ENCODE measurements at places on chromosomes 3 and 15.

- H3K36me3 ChIP-seq: no peaks in the 10 kb centered on the region
- H3K4me3 ChIP-seq: no peak overlapping the region
- H3K27ac ChIP-seq: no peak overlapping the region
- no peak for DNase-seq
- no peaks in the 10 kb centered on the region for H3K4me1 ChIP-seq
Observed at GRCh38 chr3:184488577-184488976, 73.0 kb upstream of the EPHB3 start.

DNA sequence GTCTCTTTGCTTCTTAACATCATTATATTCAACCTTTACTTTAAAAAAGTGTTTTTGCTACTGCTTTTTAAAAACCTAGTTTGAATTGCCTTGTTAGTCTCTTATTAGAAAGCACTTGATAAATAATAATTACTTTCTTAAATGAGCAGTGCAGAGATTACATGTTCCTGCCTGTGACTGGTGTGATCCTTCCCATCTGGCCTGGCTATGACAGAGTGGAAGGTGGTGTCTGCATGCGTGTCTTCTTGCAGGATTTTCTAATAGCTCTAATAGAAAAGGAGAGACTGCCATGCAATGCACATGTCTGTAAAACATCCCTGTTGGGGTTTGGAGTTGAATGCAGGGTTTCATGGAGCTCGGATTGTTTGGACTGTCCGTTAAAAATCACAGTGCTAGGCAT, 425.8 kb upstream of the TPM1 start:
- no peak overlapping the region for H3K4me3 ChIP-seq
- no peaks in the 10 kb centered on the region for H3K27me3 ChIP-seq

- no peak for DNase-seq
- H3K27ac ChIP-seq: no peak overlapping the region
- H3K36me3 ChIP-seq: no peaks in the 10 kb centered on the region
- H3K4me3 ChIP-seq: no peak overlapping the region
- no peaks in the 10 kb centered on the region for H3K4me1 ChIP-seq
- H3K27me3 ChIP-seq: no peaks in the 10 kb centered on the region
Observed at GRCh38 chr3:119723022-119723421, 20.2 kb downstream of the CFAP91 start.

GRCh38 chr3:55965776-55966175, 478.7 kb upstream of the WNT5A start:
- H3K27me3 ChIP-seq: no peaks in the 10 kb centered on the region
- H3K27ac ChIP-seq: no peak overlapping the region
- H3K4me3 ChIP-seq: no peak overlapping the region
- H3K36me3 ChIP-seq: no peaks in the 10 kb centered on the region

DNA sequence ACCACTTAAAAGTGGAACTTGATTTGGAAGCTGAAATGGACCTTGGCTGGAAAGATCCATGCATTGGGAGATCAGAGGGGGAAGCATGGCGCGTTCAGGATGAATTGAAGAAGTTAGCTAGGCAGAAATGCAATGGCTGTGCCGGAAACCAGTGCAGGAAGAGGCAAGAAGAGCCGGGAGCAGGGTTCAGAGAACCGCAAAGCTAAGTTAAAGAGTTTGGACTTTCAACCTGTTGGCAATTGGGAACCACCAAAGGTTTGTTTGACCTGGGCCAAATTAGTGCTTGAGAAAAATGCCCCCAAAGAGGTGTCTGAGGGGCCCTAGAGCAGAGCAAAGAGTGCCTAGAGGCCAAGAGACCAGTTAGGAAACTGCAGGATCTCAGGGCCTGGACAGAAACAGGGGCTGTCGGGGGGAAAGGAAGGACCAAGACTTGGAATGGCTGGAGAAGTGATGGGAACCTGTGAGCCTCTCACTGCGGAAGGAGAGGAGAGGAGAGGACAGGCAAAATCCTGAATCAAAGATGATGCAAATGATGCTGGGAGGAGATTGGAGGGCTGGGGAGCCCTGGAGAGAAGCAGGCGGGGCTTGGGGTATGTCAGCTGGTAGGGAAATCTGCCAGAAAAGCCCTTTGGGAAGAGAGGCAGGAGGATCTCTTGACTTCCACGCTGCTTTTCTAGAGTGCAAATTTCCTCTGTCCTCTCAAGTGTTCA, 49.3 kb downstream of the FAM174B start:
- no peaks in the 10 kb centered on the region for H3K27me3 ChIP-seq
- peaks cover 36% of the 10 kb centered on the region for H3K4me1 ChIP-seq
- peak overlapping the region; percentile 86 for H3K27ac ChIP-seq
- no peak overlapping the region for H3K4me3 ChIP-seq
- no peaks in the 10 kb centered on the region for H3K36me3 ChIP-seq

DNA sequence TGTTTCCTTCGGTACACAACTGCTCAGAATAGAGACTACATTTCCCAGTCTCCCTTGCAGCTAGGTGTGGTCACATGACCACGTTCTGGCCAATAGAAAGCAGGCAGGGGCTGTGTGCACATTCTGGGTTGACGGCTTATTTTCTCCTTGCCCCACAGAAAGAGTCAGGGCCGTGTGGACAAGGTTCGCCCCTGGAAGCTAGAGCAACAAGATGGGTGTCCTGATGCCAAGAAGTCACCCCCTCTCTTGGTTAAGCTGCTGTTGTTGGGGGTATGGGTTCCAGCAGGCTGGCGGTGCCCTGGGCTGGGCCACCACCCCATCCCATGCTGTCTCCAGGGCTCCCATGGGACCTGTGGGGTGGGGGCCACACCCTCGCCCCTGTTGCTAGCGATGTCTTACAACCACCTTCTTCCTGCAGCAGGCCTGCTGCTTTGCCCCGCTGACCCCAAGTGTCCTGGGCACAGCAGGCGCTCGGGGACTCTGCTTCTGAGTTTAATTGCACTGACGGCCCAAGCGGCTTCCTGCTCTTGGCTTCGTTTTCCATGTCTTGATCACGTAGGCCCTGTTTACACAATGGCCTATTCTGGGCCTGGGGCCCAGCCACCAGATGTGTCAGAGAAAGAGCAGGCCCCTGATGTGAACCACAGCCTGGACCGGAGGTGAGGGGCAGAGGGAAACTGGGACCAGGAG, 24.9 kb downstream of the ABTB1 start:
- peak overlapping the region; percentile 93 for H3K27ac ChIP-seq
- no peaks in the 10 kb centered on the region for H3K27me3 ChIP-seq
- peak; percentile 49 for DNase-seq
- no peak overlapping the region for H3K4me3 ChIP-seq

- no peak overlapping the region for H3K4me3 ChIP-seq
- H3K36me3 ChIP-seq: no peaks in the 10 kb centered on the region
- peaks cover 17% of the 10 kb centered on the region for H3K4me1 ChIP-seq
- no peak for DNase-seq
- no peaks in the 10 kb centered on the region for H3K27me3 ChIP-seq
- H3K27ac ChIP-seq: no peak overlapping the region
Observed at GRCh38 chr3:42712688-42713372, 10.2 kb upstream of the HHATL start.

DNA sequence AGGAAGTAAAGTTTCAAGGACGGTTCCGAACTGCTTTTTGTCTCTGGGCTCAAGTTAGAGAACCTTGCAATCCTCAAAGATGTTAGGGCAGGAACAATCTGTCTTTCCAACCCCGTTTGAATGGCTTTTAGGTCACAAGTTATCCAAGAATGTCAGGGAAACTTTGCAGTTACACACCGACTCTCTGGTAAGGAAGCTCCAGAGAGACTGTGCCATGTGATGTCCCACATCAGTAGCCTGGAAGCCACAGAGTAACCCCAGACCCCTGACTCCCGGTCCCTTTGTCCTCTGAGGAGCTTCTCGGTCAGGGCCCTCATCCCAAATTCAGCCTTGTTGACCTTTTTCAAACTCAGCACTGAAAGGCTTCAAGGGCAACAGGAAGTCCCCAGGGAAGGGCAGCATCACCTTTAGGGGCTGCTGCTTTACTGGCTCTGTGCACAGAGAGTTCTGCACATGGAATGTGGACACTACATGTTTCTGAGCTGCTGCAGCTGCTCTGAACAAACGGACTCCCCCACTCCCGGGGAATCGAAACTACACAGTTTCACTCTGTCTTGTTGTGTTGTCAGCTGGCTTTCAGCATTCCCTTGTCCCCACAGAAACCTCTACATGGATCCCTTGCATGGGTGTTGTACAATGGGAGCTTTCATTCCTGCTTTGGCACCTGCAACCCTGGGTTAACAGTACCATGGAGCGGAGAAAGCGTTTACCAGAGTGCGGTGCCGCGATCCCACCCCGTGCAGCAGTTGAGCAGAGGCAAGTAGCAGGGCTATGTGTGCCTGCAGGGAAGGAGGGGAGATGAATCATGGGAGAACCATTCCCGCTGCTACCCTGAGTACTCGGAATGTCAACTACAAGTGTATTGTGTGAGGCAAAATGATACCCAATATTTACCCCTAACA, 408.2 kb upstream of the THBS1 start:
- DNase-seq: peak; percentile 12
- H3K27ac ChIP-seq: no peak overlapping the region
- H3K4me1 ChIP-seq: peaks cover 14% of the 10 kb centered on the region
- H3K27me3 ChIP-seq: no peaks in the 10 kb centered on the region

- H3K27me3 ChIP-seq: no peaks in the 10 kb centered on the region
- H3K4me3 ChIP-seq: no peak overlapping the region
- H3K4me1 ChIP-seq: no peaks in the 10 kb centered on the region
- no peak overlapping the region for H3K27ac ChIP-seq
- no peak for DNase-seq
Observed at GRCh38 chr3:33751336-33751735, 33.3 kb upstream of the CLASP2 start.

GRCh38 chr3:61776390-61776789, 215.0 kb downstream of the PTPRG start:
- H3K27me3 ChIP-seq: no peaks in the 10 kb centered on the region
- H3K36me3 ChIP-seq: no peaks in the 10 kb centered on the region
- H3K4me3 ChIP-seq: no peak overlapping the region
- H3K4me1 ChIP-seq: peaks cover 13% of the 10 kb centered on the region
- no peak for DNase-seq
- H3K27ac ChIP-seq: no peak overlapping the region

- H3K27ac ChIP-seq: no peak overlapping the region
- H3K27me3 ChIP-seq: no peaks in the 10 kb centered on the region
- peaks cover 37% of the 10 kb centered on the region for H3K36me3 ChIP-seq
- no peak overlapping the region for H3K4me3 ChIP-seq
- H3K4me1 ChIP-seq: peaks cover 3% of the 10 kb centered on the region
Observed at GRCh38 chr15:90643301-90643632, 73.9 kb upstream of the BLM start.

DNA sequence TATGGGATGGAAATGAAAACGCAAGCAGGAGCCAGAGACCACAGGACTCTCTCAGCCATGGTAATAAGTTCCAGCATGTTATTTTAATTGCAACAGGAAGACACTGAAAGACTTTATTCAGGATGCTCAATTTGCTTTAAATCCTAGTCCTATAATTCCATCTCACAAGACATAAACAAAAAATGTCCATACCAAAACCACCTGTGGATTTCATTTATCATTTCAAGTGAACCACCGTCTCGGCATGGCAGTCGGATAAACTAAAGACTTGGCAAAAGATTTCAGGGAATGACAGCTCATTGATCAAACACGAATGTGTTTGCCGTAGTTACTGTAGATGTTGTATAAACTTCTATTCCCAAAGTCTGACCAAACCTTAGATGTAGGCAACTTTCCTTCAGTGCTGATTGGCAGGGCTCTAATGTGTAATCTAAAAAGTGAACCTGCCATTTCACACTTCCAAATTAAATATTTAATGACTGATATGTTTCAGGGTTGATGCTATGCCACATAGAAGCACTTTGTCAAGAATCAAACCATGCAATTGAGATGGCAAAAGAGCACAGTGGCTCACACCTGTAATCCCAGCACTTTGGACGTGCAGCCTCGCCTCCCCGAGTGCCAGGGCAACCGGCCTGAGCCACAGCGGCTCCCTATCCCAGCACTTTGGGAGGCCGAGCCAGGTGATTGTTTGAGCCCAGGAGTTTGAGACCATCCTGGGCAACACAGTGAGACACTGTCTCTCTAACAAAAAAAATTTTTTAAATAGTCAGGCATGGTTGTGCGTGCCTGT, 331.7 kb downstream of the MAGI1 start:
- no peak overlapping the region for H3K4me3 ChIP-seq
- peaks cover 14% of the 10 kb centered on the region for H3K4me1 ChIP-seq
- no peaks in the 10 kb centered on the region for H3K36me3 ChIP-seq
- H3K27ac ChIP-seq: no peak overlapping the region
- no peak for DNase-seq

GRCh38 chr3:41129731-41130130, 69.6 kb upstream of the CTNNB1 start:
- no peaks in the 10 kb centered on the region for H3K36me3 ChIP-seq
- DNase-seq: no peak
- H3K27ac ChIP-seq: no peak overlapping the region
- no peaks in the 10 kb centered on the region for H3K27me3 ChIP-seq
- no peak overlapping the region for H3K4me3 ChIP-seq

- no peak overlapping the region for H3K27ac ChIP-seq
- no peaks in the 10 kb centered on the region for H3K27me3 ChIP-seq
- H3K4me1 ChIP-seq: no peaks in the 10 kb centered on the region
- H3K4me3 ChIP-seq: no peak overlapping the region
- no peak for DNase-seq
Observed at GRCh38 chr3:178277605-178278004, 258.6 kb upstream of the KCNMB2 start.

- no peak for DNase-seq
- no peaks in the 10 kb centered on the region for H3K27me3 ChIP-seq
- H3K4me1 ChIP-seq: no peaks in the 10 kb centered on the region
- no peaks in the 10 kb centered on the region for H3K36me3 ChIP-seq
Observed at GRCh38 chr3:134621854-134622253, 29.0 kb downstream of the KY start.

GRCh38 chr15:78249131-78249530, 14.8 kb upstream of the ACSBG1 start:
- no peak overlapping the region for H3K27ac ChIP-seq
- no peaks in the 10 kb centered on the region for H3K36me3 ChIP-seq
- H3K4me3 ChIP-seq: no peak overlapping the region
- DNase-seq: no peak
- H3K4me1 ChIP-seq: peaks cover 1% of the 10 kb centered on the region

DNA sequence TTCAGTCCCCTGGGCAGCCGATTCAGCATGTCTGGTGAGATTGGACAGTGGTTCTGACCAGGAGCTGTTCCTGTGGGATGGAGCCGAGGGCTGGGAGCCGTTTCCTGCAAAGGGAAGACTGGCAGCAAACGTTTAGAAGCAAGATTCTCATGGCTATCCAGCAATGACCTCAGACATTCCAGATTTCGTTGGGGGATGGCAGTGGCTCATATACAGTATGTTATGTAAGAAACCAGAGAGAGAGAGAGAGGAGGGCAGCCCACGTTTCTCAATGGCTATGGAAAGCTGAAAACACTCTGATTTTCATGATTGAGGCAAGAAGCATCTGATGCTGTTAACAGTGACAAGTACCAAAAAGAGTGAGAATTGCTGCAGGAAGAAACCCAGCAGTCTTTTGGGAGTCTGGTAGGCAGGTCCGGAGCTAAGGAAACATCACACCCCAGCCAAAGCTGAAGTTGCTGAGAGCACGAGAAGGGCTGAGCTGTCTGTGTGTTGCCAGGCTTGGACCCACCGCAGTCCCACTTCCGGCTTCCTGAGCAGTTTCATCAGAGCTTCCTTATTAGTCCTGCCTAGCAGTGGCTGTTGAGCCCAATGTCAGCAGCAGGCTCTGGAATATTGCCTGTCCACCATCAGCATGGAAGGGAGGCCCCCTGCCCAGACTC, 25.6 kb upstream of the VPS8 start:
- no peak overlapping the region for H3K4me3 ChIP-seq
- H3K27me3 ChIP-seq: no peaks in the 10 kb centered on the region
- no peak overlapping the region for H3K27ac ChIP-seq
- H3K36me3 ChIP-seq: no peaks in the 10 kb centered on the region
- H3K4me1 ChIP-seq: no peaks in the 10 kb centered on the region
